WTC11 (cell line): ENCODE measurements at places on chromosomes 2 and 18.
A peak's percentile ranks its signal among the peaks of the same experiment; 100 is the strongest.

DNA sequence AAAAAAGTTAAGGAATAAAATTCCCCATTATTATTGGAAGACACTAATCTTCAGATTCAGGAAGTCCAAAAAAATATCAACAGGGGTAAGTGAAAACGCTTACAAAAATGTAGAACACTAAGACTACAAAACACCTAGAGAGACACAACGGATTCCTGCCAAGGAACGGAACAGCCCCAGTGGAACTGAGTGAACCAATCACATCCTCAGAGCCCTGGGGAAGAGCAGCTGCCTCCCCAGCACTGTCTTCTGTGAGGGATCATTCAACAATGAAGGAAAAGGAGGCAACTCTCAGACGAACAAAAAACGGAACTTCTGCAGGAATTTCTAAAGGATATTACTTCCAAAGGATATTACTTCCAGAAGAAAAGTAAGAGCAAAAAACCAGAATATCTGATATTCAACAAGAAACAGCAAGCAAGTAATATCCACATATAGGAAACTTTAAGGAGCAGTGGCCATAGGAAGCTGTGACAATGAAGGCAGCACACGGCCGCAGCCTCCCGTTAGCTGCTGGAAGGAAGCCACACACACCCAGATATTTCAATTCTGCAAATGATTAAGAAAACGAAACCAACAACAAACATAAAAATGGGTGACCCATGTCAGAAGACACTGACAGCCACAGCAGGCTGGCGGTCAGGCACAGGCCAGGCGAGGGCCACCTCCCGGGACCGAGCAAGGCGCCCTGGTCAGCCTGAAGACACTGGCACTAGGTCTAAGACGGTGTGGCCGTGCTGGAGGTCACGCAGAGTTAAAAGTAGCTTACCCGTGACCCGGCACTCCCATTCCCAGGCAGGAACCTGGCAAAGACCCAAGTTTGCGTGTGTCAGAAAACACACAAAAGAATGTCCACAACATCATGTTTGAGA is 81.8 kb downstream of the HDAC4 start:
- no peak for DNase-seq

DNA sequence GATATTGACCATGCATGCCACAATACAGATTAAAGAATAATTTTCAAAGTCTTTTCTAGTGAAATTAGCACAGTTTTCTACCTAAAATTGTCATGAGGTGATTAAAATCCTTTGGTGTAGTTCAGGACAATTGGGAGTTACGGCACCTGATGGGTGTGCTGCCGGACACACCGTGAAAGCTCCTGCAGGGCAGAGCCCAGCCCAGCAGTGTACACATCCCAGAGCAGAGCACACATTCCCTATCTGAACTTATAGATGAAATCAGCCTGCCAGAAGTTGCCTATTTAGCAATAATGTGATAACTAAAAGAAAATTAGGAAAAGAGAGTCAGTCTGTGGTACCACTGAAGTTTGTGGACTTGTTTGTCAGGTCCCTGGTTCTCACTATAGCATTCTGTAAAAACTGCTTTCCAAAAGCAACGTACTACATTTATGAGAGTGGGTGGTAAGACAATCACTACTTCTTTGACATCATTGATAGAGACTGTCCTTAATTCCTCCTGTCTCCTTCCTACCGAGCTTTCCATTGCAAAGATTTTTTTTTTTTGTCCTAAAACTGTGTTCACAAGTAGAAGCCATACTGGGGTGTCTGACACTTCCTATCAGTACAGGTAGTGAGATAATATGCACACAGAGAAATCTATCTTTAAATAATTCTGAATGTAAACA is 3.4 kb downstream of the CYTIP start:
- DNase-seq: no peak

DNA sequence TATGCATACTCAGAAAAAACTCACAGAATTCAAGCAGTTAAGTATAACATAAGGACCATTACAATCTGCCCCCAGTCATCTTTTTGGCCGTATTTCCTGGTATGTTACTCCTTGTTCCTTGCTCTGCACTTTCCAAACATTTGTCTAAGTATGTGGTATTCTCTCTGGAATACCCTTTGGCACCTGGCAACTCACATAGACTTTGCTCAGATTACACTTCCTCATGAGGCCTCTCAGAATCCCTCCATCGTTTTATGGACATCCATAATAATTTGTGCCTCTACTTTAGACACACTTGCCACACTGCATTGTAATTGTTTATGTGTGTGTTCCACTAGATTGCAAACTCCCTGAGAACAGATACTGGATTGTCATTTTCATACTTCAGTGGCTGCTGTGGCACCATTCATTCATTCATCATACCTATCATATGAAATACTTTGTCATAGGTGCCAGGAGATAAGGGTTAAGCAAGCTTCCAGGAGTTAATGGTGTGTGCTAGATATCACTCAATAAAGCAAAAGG is 84.0 kb downstream of the HIBCH start:
- no peak for DNase-seq

GRCh38 chr2:6896930-6897759 is 19.6 kb downstream of the RSAD2 start:
- DNase-seq: no peak

DNA sequence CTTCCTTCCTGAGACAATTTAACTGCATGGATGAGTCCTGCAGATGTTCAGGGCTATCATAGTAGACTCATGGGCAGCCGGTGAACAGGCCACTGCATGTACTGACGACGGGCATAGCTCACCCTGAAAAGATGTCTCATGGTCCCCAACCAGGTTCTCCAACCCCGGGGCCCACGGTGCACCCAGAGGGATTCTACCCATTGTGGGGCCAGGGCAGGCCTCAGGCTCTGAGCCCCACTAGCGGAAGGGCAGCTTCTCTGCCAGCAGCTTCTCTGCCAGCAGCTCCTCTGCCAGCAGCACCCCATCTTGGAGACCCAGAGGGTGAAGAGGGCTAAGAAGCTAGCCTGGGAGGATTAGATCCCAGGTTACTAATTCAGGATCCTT is 3.2 kb upstream of the CNNM4 start:
- no peak for DNase-seq

GRCh38 chr18:30177056-30177455 is 865.5 kb downstream of the DSC3 start:
- DNase-seq: no peak

- DNase-seq: peak; percentile 60
Observed at GRCh38 chr2:223613017-223613950, 11.1 kb upstream of the SCG2 start.

DNA sequence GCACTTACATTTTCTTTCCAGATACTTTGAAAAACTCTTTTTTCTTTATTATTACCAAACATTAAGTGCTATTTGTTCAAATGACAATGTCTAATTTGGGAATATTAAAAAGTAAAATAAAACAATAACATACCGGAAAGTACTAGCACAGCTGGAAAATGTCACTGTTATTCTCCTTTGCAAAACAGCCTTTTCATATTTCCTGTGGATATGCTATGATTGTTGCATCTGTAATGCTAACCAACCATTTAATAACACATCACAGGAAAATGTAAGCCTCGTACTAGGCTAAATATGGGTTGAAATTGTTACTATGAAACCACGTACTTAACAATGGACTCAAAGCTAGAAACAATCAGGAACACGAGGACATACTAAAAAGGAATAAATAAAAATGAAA is 298.1 kb downstream of the CBLN2 start:
- DNase-seq: no peak

DNA sequence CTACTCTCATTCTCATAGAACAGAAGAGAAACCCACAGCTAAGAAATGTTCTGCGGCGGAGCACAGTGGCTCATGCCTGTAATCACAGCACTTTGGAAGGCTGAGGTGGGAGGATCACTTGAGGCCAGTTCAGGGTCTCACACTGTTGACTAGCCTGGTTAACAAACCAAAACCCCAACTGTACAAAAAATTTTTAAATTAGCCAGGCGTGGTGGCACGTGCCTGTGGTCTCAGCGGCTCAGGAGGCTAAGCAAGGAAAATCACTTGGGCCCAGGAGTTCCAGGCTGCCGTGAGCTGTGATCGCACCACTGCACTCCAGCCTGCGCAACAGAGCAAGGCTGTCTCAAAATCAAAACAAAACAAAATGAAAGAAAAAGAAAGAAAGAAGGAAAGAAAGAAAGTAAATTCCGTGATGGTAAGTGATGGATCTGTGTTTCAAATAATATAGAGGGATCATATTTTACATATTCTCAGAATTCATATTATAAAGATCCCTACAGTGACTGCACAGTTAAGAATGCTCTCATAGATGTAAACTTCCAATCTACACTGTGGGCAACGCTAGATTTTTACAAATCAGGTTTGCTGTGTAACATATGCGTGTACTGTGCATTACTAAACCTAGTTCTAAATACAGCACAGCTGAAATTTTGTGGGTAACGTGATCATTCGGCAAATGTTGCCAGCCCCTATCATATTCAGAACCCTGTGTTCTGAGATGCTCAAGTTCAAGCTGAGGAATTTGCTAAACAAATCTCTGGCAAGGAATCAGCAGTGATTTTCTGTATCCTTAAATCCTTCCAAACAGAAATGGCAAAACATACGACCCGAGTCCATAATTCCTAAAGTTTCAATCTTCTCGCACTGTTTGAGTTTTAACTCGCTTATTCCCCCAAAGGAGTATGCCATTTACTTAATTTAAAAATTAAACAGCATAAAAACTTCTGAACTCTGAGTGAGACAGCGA is 1.2 kb upstream of the RAB12 start:
- DNase-seq: no peak

DNA sequence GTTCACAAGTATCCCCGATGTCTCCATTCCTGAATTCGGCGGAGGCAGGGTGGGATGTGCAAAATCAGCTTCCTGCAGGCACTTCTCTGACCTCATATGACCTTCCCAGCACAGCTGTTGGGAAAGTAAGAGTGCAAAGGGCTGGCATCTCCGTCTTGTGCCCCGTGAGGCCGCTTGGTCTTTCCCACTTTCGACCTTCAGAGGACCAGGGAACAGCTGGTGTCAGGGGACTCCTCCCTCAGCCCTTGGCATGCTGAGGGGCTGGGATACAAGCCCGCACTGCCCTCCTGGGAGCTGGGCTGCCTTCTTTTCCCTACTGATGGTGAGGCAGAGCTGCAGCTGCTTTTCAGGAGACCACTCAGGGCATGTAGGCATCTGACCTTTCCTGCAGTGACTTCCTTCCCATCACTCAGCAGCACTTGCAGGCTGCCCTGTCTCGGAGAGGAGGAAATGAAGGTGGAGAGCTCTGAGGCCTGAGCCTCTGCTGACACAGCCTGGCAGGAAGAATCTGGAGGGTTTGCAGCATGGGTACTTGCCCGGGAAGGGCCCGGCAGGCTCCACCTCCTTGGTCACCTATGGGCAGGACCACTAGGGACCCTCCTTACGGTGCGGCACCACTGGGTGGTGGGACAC is 277.2 kb upstream of the HS6ST1 start:
- DNase-seq: no peak

- DNase-seq: no peak
Observed at GRCh38 chr18:54750350-54750749, 77.9 kb upstream of the RAB27B start.

GRCh38 chr2:130878316-130878715 is 41.6 kb downstream of the ARHGEF4 start:
- DNase-seq: no peak

- no peak for DNase-seq
Observed at GRCh38 chr2:201073071-201073470, 1.3 kb downstream of the NDUFB3 start.

GRCh38 chr2:72914589-72915319 is 2.6 kb upstream of the EMX1 start:
- peak; percentile 61 for DNase-seq

GRCh38 chr2:234324116-234324515 is 172.8 kb downstream of the ARL4C start:
- DNase-seq: no peak

- DNase-seq: no peak
Observed at GRCh38 chr2:62186156-62186905, 9.6 kb upstream of the B3GNT2 start.

DNA sequence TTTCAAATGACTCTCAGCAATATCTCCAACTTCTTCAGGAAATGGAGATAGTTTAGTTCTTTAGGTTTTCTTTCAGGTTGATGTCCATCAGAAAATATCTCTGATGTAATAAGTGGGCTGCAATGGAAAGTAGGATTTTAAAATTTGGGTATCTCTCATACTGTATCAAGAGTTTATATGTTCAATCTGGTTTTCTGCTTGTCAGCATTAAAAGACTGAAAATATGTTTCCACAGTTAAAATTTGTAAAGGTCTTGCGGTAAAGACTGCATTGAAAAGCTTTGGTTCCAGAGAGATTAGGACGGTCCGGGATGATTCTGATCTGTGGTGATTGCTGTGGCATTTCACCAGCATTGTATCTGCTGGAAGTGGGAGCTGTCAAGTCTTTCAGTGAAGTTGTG is 83.2 kb downstream of the LYPD1 start:
- no peak for DNase-seq

- no peak for DNase-seq
Observed at GRCh38 chr2:128820452-128820851, 501.8 kb upstream of the HS6ST1 start.

GRCh38 chr2:130966149-130966774 is 127.0 kb downstream of the FAM168B start:
- no peak for DNase-seq

DNA sequence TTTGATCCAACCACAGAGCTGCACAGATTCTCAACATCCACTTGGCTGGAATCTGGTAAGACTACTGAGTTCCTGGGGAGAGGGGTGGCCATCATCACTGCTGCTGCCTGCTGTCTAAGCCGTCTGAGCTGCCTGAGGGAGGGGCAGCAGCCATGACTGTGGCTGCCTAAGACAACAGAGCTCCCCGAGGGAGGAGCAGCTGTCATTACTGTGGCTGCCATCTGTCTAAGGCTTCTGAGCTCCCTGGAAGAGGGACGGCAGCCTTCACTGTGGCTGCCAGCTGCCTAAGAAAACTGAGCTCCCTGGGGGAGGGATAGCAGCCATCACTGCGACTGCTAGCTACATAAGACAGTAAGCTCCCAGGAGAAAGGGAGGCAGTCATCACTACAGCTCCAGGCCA is 584.4 kb downstream of the NR4A2 start:
- no peak for DNase-seq

DNA sequence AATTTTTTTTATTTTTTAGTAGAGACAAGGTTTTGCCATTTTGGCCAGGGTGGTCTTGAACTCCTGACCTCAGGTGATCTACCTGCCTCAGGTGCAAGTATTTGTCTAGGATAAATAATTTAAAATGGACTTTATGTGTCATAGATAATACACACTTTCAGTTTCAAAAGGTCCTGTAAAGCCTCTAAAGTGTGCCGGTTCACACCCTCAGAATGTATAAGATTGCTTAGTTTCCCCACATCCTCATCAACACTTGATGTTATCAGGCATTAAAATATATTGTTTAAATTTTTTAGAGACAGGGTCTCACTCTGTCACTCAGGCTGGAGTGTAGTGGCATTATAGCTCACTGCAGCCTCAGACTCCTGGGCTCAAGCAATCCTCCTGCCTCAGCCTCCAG is 170.5 kb downstream of the ANKRD44 start:
- DNase-seq: no peak

- DNase-seq: no peak
Observed at GRCh38 chr18:12694032-12694431, 8.5 kb downstream of the CEP76 start.

- no peak for DNase-seq
Observed at GRCh38 chr2:237354892-237355291, 59.1 kb downstream of the COL6A3 start.

GRCh38 chr2:188280811-188281222 is 10.9 kb upstream of the GULP1 start:
- DNase-seq: no peak
